ENCODE measurements at places on chromosomes 11 and 22. TPM values are rescaled to one million over a fixed set of nuclear protein-coding genes. Genes with fewer than 3 reads are reported as not detected.

C11orf21 gene
- total RNA-seq = not detected

VSIG2 gene
- total RNA-seq = 0.51 TPM

APOL5 gene
- not detected for total RNA-seq

GRCh38 chr11:72720047-72720446 is 32.2 kb downstream of the ARAP1 start:
- DNase-seq = no peak

GRCh38 chr22:36102995-36103394 is 57.6 kb downstream of the APOL3 start:
- DNase-seq = no peak

- DNase-seq = no peak
Observed at GRCh38 chr22:48137640-48138039, 1375.2 kb downstream of the TBC1D22A start.

DNA sequence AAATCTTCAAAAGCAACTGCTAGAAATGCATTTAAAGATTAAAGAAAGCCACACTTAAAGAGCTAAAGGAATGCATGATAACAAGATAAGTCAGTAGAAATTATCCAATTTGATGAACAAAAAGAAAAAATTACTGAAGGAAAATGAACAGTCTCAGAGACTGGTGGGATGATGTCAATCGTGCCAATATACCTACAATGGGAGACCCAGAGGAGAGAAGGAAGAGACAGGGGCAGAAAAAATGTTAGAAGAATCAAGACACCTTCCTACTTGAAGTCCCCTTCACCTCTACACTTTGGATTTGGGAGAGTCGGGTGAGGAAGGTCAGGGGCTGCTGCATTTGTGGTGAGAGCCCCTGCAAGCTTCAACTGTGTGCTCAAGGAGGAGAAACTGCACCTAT is 216.3 kb downstream of the BUD13 start:
- DNase-seq = no peak

DNA sequence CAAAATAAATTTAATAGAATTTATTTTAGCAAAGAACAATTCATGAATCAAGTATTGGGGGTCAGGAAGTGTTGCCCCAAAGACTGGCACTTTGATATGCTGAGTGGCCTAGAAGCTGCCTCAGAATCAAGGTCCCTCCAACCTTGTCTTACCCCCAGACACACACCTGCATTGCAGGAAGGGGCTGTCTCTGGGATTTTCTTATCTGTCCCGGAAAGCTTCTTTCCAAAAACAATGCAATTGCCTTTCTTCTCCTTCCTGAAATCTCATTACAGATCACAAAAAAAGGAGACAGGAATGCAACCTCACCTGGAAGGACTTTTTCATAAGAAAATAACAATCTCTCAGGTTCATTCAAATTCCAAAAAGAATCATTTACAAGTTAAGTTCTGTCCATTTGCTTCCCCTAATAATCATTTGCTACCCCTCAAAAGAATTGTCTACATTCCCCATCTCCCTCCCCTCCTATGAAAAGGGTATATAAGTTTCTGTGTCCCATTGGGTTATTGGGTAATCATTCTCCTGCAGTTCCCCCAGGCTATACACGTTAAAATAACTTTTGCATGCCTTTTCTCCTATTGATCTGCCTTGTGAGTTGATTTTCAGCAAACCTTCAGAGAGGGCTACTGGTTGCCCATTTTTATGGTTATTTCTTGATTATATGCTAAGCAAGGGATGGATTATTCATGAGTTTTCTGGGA is 21.3 kb downstream of the OR10A6 start:
- no peak for DNase-seq

GRCh38 chr22:49853981-49854831 is 562 bp downstream of the ZBED4 start:
- DNase-seq = peak; percentile 49

GRCh38 chr11:72970557-72971118 is 156.4 kb downstream of the ATG16L2 start:
- no peak for DNase-seq

- DNase-seq = peak; percentile 64
Observed at GRCh38 chr22:36383110-36383581, 4.6 kb downstream of the MYH9 start.

- peak; percentile 76 for DNase-seq
Observed at GRCh38 chr11:59206635-59207034, 6.1 kb downstream of the MPEG1 start.

Data from dermis blood vessel endothelial cell (primary cell).